ENCODE measurements at places on chromosomes 4 and X.

GRCh38 chr4:92234393-92235176, 69.2 kb upstream of the GRID2 start:
- DNase-seq = peak; percentile 99

GRCh38 chr4:23882976-23883531, 6.8 kb downstream of the PPARGC1A start:
- no peak for DNase-seq

GRCh38 chr4:42724451-42724850, 67.5 kb upstream of the ATP8A1 start:
- DNase-seq = no peak

DNA sequence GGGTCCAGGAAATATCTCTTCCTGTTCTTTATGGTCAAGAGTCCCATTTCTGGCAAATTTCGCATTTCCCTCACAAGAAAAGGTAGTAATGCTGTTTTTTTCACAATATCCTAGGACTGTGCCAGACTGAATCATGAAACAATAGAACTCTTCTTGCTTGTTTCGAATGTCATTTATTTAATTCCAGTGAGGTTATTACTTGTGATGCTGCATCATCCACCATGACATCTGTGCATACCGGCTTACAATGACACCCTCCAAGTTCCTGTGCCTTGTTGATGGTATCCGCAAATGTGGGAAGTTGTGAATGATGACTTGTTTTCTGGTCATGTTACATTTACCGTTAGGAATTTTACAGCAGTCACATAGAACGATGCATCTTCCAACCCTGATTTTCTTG, 42.9 kb upstream of the SPRY1 start:
- DNase-seq = peak; percentile 47

DNA sequence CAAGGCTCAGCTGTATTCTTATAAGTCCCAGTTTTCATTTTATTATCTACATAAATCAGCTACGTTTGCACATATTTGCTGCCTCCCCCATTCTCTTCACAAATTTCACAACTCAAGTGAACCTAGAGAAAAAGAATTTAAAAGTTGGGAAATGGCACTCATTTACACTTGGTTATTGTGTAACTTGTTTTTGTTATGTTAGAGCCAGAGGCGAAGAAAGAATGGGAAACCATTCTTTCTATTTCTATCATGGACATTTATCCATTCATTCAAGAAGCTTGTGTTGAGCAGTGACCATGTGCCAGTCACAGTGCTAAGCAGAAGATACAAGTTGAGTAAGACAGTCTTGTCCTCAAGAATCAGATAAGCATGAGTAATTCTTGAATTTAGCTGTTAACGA, 13.5 kb downstream of the LIAS start:
- DNase-seq = no peak

DNA sequence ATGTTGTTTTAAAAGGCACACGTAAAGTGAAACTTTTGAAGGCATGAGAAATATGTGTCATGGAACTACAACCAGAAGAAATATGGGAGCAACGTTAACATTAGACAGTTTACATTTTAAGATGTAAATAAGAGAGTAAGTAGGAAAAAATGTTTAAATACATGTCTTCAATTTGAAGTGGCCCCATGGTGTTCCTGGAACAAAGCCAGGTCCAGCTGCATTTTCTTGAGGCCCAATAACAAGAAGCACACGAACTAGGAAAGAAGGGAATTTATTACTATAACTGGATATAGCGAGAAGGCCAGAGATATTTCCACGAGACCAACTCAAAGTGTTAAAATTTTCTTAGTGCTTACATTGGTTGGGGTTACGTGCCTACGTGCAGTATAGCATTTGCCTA, 458.1 kb downstream of the KCTD8 start:
- DNase-seq = no peak

GRCh38 chrX:55452833-55453124, 852 bp downstream of the MAGEH1 start:
- no peak for DNase-seq

GRCh38 chr4:143616771-143617170, 83.7 kb downstream of the FREM3 start:
- DNase-seq = peak; percentile 55

DNA sequence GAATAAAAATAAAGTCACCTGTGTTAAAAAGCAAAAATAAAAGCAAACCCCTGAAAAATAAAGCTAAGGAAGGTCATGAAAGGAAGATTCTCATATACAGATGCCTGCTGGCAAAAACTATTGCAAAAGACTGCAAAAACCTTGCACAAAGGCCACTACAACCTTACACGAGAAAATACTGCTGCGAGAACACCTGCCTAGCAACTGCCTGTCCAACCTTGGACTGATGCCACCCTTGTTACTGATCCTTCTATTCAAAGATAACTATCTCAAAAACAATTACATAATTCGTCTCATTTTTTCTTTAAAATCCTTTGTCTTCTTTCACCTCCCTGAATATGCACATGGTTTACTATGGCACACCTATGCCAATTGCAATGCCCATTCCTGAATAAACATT, 49.6 kb downstream of the SLC2A9 start:
- no peak for DNase-seq

DNA sequence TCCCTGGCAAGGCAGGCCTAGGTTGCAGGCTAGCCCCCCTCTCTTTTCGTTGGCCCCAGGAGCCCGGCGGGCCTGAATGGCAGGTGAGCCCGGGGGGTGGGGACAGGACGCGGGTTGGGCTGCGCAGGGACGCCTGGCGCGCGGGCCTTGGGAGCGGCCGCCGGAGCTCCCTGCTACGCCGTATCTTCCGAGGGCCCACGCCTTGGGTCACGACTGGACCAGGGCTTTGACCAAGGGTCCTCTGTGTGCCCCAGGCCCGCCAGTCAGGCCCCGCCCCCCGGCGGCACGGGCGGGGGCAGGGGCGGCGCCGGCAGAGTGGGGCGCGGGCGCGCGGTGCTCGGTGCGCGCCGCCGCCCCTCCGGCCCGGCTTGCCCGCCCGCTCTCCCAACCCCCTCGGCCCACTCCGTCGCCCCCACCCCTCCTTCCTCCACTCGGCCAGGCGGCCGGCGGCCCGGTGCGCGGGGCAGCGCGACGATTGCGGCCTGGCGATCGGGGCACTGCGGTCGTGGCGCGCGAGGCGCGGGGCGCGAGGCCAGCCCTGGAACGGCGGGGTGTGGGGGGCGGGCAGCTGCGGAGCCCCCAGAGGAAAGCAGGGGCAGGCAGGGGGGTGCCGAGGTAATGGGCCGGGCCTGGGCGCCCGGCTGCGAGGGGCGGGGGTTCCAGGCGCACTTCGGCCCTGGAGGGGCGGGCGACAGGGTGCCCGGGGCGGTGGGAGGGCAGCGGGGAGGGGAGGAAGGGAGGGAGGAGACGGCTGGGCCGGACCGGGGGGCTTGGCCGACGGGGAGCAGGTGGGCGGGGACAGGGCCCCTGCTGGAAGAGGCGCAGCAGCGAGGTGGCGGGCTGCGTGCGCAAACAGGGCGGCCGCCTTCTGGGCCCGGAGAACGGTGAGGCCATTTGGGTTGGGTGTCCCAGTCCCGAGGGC, at the start of gene PRRG3:
PRRG3 (plus strand) TSS at position 798 of the 922 bp plus-strand sequence. CDS start 3,357 bp downstream, outside the sequence.
- no peak for DNase-seq

- DNase-seq = no peak
These were observed 9.0 kb upstream of the MAB21L2 start for GRCh38 chr4:150572704-150573504.

GRCh38 chr4:81522711-81523110, 51.0 kb upstream of the RASGEF1B start:
- DNase-seq = no peak

- peak; percentile 83 for DNase-seq
These were observed 859.4 kb upstream of the FTHL17 start for GRCh38 chrX:31931225-31931624.

- no peak for DNase-seq
These were observed 54.0 kb downstream of the DRD5 start for GRCh38 chr4:9835430-9835829.

Data from fibroblast of skin of right biceps (primary cell).